Gastrocnemius medialis (tissue), 4 donors: ENCODE measurements at places on chromosomes 2 and 18. TPM values are rescaled to one million over a fixed set of nuclear protein-coding genes. Genes with fewer than 3 reads are reported as not detected.

GRCh38 chr2:122535960-122536505, 780.6 kb downstream of the TSN start:
- no peak for DNase-seq

- DNase-seq = no peak
Observed at GRCh38 chr2:46196871-46197462, 100.2 kb upstream of the EPAS1 start.

DNA sequence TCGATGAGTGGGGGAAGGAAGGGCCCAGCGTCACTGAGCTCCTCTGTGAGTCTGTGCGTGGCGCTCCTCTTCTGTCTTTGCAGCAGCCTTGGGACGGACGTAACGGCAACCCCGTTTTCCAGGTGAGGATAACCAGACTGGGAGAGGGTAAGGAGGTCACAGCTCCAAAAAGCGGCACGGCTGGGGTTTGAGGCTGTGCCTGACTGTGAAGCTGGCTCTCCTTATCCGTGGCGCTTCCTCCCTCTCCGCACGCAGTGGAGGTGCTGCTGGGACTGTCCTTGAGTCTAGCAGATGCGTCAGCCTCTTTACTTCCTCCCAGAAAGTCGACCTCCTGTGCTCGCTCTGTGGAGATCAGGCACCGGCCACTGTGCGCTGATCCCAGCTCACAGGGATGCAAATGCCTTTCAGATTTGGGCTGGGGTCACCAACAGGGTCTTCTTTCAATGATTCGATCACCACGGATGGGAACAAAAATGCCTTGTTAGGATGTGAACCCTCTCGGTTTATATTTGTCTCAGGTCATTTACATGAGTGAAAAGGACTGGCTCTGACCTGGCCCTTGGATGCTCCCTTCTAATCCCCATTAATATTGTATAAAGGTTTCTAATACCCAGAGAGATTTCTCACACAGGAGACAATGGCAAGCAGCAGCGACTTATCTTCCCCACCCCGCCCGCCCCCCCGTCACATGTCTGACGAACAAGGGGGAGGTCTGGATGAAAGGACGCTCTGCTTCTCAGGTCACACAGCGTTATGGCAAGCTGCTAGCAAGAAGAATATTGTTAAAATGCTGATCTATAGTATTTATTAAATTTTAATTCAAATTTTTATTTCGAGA, 30.1 kb upstream of the E2F6 start:
- no peak for DNase-seq

GRCh38 chr2:127590386-127591190, 55.1 kb downstream of the MYO7B start:
- no peak for DNase-seq

GRCh38 chr2:117056376-117056748, 758.1 kb upstream of the DDX18 start:
- no peak for DNase-seq

The CHRNG gene
- total RNA-seq = 35.5 TPM

DNA sequence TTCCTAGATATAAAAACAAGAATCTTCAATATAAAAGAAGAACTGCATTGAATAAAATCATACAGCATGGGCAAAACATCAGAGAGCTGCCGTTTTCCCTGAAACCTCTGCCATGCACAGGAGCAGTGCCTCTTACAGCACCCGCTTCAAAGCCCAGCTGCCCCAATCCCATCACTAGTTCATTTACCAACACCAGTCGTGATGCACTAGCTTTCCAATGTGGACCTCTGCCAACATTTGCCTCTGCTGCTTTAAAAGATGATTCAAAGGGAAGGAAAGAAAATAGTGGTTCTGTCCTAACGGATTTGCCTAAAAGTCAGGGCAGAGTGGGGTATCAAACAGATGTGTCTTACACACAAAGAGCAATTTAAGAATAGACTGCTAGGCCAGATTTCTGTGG, 43.4 kb upstream of the AP1S3 start:
- DNase-seq = no peak

GRCh38 chr2:181008407-181008806, 28.0 kb downstream of the UBE2E3 start:
- DNase-seq = no peak
